ENCODE measurements at places on chromosomes 3 and 15.

DNA sequence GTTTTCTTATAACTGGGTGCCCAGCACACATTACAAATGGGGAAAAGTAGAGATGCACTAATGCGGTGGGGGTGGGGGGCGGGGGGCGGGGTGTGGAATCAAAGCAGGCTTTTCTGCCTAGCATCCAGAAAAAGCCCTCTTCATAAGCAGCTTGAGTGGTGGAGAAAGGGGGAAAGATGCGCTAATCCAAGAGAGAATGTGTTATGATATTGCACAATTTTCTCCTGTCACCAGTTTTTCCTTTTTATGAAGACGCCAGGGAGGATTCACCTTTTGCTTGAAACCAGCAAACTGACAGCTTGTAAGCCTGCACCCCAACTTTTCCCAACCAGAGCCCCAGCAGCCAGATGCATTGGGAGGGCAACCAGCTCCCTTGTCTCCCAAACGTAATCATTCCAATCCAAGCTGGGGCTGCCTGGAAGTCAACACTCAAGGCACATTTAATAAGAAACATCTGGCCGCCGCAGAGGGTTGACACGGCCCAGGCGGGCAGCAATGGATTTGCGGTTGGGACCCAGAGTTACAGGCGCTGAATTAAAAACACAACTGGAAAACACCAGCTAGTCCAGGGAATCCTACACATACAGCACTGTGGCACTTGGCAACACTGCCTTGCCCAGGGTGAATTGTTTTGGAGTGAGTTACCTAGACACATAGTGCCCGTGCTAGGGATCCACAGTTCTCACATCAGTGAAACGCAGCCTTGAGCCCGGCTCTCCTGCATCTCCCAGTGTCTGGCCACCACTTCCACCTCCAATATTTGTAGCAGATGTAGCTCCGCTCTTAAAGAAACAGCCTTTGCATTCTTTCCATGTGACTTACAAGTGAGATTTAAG lies 218.5 kb upstream of the PRICKLE2 start:
- DNase-seq, result no peak

- DNase-seq, result no peak
Measured at GRCh38 chr3:42369832-42370231, 40.6 kb downstream of the LYZL4 start.

- no peak for DNase-seq
Measured at GRCh38 chr3:180694321-180694720, 15.0 kb upstream of the CCDC39 start.

GRCh38 chr3:52176951-52177700 lies 20.8 kb upstream of the ALAS1 start:
- no peak for DNase-seq

- no peak for DNase-seq
Measured at GRCh38 chr3:174247687-174248152, 611.4 kb upstream of the NAALADL2 start.
